ENCODE measurements at places on chromosomes 1 and 21.

GRCh38 chr21:25424048-25424447 is 183.2 kb downstream of the MRPL39 start:
- no peak for DNase-seq

DNA sequence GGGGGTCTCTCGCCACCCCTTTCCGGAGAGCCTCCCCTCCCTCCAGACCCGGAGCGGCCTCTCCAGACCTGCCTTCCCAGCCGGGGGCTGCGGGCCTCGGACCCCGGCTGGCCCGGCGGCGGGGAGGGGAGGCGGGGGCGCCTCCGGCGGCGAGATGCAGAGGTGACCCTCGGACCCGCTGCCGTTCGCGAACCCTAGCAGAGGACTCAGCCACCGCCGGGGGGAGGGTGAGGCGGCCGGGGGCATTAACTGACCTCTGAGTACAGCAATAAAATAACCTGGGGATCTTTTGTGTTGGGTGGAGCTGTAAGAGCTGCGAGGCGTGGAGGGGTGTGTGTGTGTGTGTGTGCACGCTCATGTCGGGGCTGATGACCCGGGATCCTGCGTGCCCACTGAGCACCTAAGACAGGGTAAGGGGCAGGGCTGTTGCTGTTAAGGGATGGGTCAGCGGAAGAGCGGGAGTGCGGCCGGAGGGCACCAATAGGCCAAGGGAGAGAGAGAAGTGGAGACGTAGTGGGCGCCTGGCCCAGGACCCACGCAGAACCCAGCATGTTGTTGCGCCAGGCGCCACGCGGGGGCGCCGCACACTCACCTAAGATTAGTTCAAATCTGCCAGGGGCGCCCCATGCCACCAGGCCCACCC is 6.3 kb downstream of the HAPLN2 start:
- peak; percentile 35 for DNase-seq

- DNase-seq = no peak
Observed at GRCh38 chr1:4310396-4310923, 343.9 kb upstream of the AJAP1 start.

- DNase-seq = no peak
Observed at GRCh38 chr1:58457023-58457635, 89.4 kb downstream of the OMA1 start.

GRCh38 chr1:86504895-86505563 is 36.3 kb downstream of the CLCA1 start:
- no peak for DNase-seq

DNA sequence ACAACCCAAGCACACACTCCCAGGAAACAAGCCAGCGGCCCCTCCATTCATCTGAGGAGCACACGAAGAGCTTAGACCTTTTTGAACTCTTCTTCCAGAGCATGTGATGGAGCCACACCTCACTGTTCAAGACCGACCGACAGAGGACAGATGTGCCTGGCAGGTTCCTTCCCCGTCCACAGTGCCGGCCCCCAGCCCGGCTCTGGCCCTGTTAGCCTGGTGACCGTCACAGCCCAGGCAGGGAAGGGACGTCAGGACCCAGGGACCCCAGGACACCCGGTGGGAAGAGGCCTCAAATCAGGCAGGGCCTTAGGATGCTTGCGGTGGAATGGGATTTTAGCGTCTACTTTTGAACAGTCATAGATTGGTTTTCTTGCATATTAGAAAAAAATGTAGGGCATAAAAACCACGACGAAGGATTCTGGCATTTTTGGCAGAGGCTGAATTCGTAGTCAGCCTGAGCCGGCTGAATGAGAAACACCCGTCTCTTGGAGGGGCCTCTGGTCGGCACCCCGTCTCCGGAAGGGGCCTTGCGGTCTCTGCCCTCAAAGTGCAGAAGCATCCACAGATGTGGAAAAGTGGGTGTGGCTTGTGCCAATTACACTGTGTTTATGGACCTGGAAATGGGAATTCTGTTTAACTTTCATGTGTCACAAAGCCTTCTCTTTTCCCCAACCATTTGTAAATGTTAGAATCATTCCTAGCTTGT is 79.3 kb downstream of the SIK1 start:
- DNase-seq = no peak

- DNase-seq = no peak
Observed at GRCh38 chr1:225987491-225988316, 11.4 kb downstream of the SDE2 start.

DNA sequence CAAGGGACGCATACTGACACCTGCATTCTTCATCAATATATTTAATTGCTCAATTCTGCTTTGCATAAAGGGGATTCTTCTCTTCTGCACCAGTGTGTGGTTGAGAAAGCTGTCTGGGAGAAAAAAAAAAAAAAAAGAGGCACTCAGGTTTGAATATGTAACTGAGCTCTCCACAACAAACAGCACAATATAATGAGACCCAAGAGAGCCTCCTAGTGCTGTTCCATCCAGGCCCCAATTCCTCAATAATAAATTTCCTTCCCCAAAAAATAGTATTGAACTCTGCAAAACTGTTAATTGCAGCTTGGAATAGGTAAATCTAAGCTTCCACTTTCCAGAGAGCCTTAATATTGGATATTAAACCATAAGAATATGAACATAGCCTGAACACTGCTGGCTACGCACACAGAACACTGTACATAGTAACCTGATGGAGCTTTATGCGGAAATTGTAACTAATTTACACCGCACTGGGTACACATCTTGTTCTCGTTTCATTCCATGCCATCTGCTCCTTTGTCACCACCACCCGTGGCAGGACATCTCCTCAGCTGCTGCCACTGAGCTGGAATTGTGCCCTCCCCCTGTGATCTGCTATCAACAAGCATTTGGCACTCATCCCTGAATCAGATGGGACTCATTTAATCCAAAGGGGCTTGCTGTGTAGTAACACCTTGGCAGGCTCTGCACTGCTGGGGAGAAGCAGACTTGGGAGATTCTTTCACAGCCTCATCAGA is 272.0 kb downstream of the HHIPL2 start:
- no peak for DNase-seq

- no peak for DNase-seq
Observed at GRCh38 chr1:118206966-118207365, 21.9 kb upstream of the SPAG17 start.

DNA sequence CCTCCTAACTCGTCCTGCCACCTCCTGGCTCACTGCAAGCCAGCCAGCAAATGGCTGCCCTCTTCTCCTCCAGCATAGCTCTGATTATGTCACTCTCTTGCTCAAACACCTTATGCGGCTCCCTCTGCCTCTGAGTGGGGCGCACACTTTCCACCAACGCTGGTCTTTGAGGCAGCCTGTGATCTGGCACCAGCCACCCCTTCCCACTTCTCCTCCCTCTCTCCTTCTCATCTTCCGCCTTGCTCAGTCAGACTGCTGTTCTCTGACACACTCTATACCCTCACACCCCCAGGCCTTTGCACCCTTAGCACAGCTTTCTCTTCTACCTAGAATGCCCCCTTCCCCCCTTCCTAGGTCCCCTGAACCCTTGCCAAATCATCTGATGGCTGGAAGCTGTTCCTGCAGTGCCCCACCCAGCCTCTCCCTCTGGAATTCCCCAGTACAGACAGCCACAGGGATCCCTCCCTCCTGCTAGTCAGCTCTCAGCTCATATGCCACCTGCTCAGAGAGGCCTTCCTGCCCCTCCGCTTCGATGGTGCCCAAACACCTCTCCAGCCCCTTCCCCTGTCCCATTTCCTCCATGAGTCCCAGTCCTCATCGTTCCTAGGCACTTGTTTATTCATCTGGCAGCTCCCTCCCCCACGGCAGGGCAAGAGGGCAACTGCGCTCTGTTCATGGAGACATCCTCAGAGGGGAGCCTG is 21.7 kb upstream of the PEF1 start:
- peak; percentile 31 for DNase-seq

Measured in anterior cingulate cortex (tissue), 58 donors.